ENCODE measurements at places on chromosomes 3 and 15. TPM values are rescaled to one million over a fixed set of nuclear protein-coding genes. Genes with fewer than 3 reads are reported as not detected.

Gene SCAMP5
- 5.3 TPM for total RNA-seq

Gene TPRG1
- total RNA-seq = 6.0 TPM

Gene CRYBG3
- 26.7 TPM for total RNA-seq

Gene IL16
- total RNA-seq = 95.0 TPM

Gene RHOV
- total RNA-seq = 0.45 TPM

Measured in activated T-helper 17 cell treated with anti-CD3 and anti-CD28 coated beads, Interleukin-2, amount 50 U/mL, for 72 hours (primary cell).